ENCODE measurements at places on chromosomes 6 and 20. TPM values are rescaled to one million over a fixed set of nuclear protein-coding genes. Genes with fewer than 3 reads are reported as not detected.

The TNFRSF6B gene
- 15.5 TPM for total RNA-seq

The OPRM1 gene
- total RNA-seq = not detected

The CLPSL2 gene
- total RNA-seq = not detected

The ADGRB3 gene
- 0.45 TPM for total RNA-seq

The MLN gene
- total RNA-seq = not detected

The SOX18 gene
- 7.5 TPM for total RNA-seq

The RIMS4 gene
- total RNA-seq = 2.8 TPM

The PNLDC1 gene
- 2.0 TPM for total RNA-seq

The PM20D2 gene
- total RNA-seq = 21.5 TPM

The NHLRC1 gene
- 2.7 TPM for total RNA-seq

The ASF1A gene
- total RNA-seq = 22.2 TPM

The MAD2L1BP gene
- 15.9 TPM for total RNA-seq

The SLC35F1 gene
- 2.1 TPM for total RNA-seq

The CARMIL1 gene
- total RNA-seq = 30.8 TPM

The SLX4IP gene
- total RNA-seq = 6.3 TPM

The BMP7 gene
- 34.0 TPM for total RNA-seq

The ULBP2 gene
- total RNA-seq = not detected

The CST2 gene
- total RNA-seq = not detected

The ARFGEF3 gene
- total RNA-seq = 7.2 TPM

The HLA-DQA1 gene
- 12.8 TPM for total RNA-seq

The SLC16A10 gene
- 23.5 TPM for total RNA-seq

The OPRL1 gene
- 0.78 TPM for total RNA-seq

The RXRB gene
- 45.7 TPM for total RNA-seq

The ORC3 gene
- total RNA-seq = 23.8 TPM

The MACROD2 gene
- total RNA-seq = 11.2 TPM

The KIAA1755 gene
- 1.9 TPM for total RNA-seq

The CCR6 gene
- not detected for total RNA-seq

The VSX1 gene
- not detected for total RNA-seq

The BPIFB4 gene
- not detected for total RNA-seq

The GSTA1 gene
- not detected for total RNA-seq

The ZC2HC1B gene
- total RNA-seq = not detected

The FOXS1 gene
- not detected for total RNA-seq

The PHF10 gene
- 55.9 TPM for total RNA-seq

The POU5F1 gene
- 1.0 TPM for total RNA-seq

The FGD2 gene
- 14.9 TPM for total RNA-seq

The OOEP gene
- total RNA-seq = not detected

The CST5 gene
- total RNA-seq = not detected

Data from thyroid gland (tissue), 4 donors.